ENCODE measurements at places on chromosomes 1 and 21.

DNA sequence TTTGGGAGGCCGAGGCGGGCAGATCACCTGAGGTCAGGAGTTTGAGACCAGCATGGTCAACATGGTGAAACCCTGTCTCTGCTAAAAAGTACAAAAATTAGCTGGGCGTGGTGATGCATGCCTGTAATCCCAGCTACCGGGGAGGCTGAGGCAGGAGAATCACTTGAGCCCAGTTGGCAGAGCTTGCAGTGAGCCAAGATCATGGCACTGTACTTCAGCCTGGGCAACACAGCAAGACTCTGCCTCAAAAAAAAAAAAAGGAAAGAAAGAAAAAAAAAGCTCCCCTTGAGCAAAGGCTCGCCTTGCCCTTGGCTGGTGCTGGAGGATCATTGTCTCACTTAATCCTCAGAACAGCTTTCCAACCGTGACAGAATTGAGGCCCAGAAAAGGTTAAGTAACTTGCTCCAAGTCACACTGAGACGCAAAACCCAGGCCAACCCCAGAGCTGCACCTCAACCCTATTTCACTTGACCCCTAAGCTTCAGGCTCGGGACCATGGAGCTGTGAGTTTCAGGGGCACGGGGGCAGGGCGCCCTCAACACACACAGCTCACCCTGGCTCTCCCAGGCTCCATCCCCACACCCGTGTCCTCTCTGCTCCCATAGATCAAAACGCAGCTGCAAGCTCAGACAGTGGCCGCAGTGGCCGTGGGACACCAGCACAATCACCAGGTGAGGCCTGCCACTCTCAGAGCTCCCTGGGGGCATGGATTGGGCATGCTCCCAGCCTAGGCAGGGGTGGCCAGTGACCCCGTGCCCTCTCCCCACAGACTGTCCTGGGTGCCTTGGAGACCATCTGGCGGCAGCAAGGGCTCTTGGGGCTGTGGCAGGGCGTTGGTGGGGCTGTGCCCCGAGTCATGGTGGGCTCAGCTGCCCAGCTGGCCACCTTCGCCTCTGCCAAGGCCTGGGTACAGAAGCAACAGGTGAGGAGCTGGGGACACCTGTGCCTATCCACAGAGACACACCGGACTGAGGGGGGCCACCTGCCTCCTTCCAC lies 1.6 kb downstream of the SLC25A34 start:
- DNase-seq: no peak

- no peak for DNase-seq
Observed at GRCh38 chr1:35369922-35370671, 101.6 kb downstream of the ZMYM4 start.

GRCh38 chr1:96722161-96722922 lies 758 bp downstream of the PTBP2 start:
- peak; percentile 47 for DNase-seq

GRCh38 chr21:41952568-41953248 lies 1.1 kb downstream of the C2CD2 start:
- no peak for DNase-seq

GRCh38 chr1:17725084-17725719 lies 29.9 kb upstream of the ACTL8 start:
- no peak for DNase-seq

GRCh38 chr1:33624261-33624990 lies 152.0 kb downstream of the ZSCAN20 start:
- DNase-seq: no peak

DNA sequence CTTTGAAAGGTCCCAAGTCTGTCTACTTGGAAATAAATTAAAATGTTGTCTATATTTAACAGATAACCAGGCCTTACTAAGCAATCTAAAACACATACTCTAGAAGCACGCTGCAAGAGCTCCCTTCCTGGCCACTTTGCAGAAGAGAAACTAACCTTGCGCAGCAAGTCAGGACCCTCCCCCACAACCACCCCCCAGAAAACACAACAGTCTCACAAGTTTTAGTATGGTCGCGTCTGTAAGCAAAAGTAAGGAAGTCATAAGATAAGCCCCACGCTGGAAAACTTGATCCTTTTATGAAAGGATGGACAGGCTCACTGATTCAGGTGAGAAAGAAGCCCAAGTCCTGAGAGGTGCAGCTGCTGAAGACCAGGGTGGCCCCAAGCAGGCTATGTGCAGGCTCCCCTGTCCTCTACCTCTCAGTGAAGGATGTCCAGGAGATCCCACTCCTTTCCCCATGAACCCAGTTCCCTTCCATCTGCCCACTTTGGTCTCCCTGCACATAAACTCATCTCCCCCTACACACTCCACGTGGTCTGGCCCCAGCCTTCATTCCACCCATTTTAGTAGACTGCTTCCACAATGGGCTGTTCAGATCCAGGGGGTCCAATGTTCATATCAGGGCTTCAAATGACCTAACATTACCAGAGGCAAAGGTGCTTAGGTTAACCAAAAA lies 23.8 kb downstream of the HIVEP3 start:
- no peak for DNase-seq

DNA sequence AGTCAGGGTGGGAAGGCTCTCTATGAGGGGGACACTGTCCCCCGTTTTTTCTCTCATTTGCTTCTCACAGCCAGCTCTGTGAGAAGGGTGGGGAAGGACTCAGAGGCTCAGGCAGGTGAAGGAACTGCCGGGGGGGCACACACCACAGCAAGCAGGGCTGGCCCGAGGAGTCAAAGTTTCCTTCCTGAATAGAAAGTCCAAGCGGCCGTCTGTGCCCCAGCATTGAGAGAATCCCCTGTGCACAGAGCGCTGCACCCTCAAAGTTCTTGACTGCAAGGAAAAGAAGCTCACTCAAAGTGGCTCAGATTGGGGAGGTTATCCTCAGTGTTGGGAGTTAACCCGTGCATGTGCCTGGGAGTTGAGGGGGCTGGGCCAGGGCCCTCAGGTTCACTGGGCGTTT lies 145.2 kb upstream of the AJAP1 start:
- DNase-seq: no peak

GRCh38 chr1:203402629-203403337 lies 51.9 kb upstream of the FMOD start:
- no peak for DNase-seq

DNA sequence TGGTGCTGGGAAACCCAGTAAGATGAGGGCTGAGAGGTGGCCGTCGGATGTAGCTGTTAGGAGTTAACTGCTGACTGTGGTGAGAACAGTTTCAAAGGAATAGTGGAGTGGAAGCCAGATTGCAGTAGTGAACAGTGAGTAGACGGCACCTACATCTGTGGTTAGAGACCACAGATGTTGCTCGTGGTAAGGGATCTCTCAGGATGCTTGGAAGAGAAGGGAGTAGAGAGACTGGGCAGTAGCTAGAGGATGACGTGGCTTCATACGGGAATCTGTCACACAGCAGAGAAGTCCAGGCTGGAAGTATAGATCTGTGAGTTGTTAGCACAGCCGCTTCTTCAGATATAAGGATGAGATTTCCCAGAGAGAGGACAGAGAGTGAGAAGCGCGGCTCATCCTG lies 7.8 kb upstream of the ARTN start:
- no peak for DNase-seq

GRCh38 chr1:172838680-172839313 lies 179.9 kb downstream of the FASLG start:
- DNase-seq: no peak

GRCh38 chr1:201250326-201251011 lies 32.8 kb upstream of the PKP1 start:
- peak; percentile 55 for DNase-seq

- no peak for DNase-seq
Observed at GRCh38 chr1:193368302-193368701, 181.9 kb upstream of the B3GALT2 start.

DNA sequence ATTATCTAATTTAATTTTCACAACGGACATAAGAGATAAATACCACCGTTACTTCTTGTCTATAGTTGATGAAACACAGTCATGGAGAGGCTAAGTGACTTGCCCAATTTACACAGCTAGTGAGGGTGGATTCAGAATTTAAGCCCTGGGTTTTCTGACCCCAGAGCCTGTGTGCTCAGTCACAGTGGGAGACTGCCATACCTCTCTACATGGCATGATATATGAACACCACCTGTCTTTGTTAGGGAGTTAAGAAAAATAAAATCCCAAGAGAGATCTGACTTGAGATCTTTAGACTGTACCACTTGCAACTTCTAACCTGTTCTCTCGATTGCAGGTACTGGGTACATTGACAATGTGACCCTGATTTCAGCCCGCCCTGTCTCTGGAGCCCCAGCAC lies 40.3 kb downstream of the LAMC2 start:
- DNase-seq: no peak

DNA sequence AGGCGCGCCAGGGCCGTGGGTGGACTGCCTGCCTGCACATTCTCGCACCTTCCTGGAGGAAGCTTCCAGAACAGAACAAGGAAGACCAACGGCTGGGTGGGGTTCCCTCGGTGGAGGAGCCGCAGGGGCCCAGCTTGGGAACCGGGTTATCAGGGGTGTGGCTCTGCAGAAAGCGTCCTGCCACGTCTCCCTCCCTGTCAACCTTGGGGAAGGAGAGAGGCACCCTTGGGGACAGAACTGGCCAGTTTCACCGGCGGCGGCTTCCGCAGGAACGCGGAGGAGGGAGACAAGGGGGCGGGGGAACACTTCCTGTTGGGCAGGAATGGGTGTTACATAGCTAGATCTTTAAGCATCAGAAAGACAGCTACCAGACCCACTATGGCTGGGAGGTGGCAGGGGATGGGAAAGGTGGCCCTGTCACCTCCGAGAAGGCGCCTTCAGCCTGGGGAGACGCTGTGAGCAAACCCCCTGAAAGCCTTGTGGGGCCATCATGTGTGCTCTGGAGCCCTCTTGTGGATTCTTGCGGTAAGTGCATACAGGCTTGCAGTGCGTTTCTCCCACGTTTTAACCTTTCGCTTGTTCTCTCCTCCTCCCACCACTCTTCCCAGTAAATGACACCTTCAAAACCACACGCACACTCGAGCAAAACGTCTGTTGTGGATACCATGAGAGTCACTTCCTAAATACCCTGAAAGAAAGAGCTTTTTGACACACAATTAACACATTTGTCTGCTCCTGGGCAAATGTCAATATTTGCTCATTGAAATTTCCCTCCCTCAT lies 3.8 kb upstream of the PLEKHA6 start:
- peak; percentile 82 for DNase-seq

DNA sequence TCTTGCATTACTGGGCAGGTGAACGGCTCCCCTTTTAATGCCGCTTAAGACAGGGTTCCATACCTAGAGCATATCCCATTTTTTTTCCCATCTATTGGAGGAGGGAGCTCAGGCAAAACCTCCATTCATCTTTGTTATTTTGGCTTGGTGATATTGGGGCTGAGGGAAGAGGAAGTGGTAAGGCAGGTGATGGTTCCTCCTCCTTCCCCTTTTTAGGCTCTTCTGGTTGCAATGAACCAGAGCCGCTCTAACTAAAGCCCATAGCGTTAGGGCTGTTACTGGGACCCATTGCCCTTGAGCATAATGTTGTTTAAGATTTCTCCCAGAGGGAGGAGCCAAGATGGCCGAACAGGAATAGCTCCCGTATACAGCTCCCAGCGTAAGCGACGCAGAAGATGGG lies 21.1 kb downstream of the PYHIN1 start:
- no peak for DNase-seq

GRCh38 chr1:169701261-169702005 lies 10.0 kb downstream of the SELL start:
- no peak for DNase-seq

DNA sequence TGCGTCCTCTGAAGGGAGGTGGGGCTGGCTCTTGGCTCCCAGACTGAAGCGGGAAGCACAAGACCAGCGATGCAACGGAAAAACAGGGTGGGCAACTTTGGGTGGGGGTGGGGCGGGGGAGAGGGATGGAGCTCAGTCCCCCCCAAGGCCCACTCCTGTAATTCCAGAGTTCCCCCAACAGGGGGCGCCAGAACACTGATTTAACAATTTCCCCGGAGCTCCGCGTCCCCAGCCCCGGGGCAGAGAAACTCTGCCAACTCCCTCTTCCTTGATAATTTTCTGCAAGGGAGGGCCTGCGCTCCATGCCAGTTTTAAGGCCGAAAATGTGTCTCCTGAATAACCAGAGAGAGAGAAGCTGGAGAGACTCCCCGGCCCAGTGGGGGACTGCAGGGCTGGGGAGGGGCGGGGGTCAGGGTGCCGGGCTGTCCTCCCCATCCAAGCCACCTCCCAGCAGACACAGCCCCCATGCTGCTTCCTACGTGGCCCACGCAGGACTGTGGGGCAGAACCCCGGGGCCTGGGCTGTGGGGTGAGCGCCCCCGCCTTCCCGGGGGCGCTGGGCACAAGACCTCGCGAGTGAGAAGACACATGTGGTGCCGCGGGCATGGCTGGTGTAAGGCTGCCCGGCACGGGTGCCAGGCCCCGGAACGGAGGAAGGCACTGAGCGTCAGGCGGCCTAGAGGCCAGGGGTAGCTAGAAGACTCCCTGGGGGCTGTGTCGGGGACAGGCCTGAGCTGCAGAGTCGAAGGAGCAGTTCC lies 51.4 kb downstream of the KIF21B start:
- peak; percentile 44 for DNase-seq

- no peak for DNase-seq
Observed at GRCh38 chr1:213050745-213051126, 305 bp upstream of the RPS6KC1 start.

DNA sequence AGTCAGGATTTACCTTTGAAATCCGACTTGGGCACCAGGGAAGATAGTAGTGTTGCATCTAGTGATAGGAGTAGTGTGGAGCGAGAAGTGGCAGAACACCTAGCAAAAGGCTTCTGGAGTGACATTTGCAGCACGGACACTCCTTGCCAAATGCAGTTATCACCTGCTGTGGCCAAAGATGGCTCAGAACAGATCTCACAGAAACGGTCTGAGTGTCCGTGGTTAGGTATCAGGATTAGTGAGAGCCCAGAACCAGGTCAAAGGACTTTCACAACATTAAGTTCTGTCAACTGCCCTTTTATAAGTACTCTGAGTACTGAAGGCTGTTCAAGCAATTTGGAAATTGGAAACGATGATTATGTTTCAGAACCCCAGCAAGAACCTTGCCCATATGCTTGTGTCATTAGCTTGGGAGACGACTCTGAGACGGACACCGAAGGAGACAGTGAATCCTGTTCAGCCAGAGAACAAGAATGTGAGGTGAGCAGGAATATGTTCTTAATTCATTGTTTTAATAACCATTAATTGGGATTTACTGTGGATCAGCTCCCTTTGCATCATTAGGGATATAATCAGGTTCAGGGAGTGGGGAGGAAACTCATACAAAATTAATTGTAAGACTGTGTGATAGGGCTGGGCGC lies 28.3 kb downstream of the BACH1 start:
- no peak for DNase-seq

- DNase-seq: no peak
Observed at GRCh38 chr1:203580733-203581132, 45.9 kb upstream of the ATP2B4 start.

- no peak for DNase-seq
Observed at GRCh38 chr1:13585612-13585991, 2.0 kb downstream of the PDPN start.

GRCh38 chr1:115041654-115042053 lies 12.0 kb downstream of the TSHB start:
- DNase-seq: peak; percentile 0
